Tongue (tissue), 3 donors: ENCODE measurements at places on chromosomes 16 and 17. TPM values are rescaled to one million over a fixed set of nuclear protein-coding genes. Genes with fewer than 3 reads are reported as not detected.

Gene KATNB1
- 27.6 TPM for total RNA-seq

- DNase-seq, result no peak
Observed at GRCh38 chr16:31016018-31016417, 5.6 kb upstream of the STX1B start.

DNA sequence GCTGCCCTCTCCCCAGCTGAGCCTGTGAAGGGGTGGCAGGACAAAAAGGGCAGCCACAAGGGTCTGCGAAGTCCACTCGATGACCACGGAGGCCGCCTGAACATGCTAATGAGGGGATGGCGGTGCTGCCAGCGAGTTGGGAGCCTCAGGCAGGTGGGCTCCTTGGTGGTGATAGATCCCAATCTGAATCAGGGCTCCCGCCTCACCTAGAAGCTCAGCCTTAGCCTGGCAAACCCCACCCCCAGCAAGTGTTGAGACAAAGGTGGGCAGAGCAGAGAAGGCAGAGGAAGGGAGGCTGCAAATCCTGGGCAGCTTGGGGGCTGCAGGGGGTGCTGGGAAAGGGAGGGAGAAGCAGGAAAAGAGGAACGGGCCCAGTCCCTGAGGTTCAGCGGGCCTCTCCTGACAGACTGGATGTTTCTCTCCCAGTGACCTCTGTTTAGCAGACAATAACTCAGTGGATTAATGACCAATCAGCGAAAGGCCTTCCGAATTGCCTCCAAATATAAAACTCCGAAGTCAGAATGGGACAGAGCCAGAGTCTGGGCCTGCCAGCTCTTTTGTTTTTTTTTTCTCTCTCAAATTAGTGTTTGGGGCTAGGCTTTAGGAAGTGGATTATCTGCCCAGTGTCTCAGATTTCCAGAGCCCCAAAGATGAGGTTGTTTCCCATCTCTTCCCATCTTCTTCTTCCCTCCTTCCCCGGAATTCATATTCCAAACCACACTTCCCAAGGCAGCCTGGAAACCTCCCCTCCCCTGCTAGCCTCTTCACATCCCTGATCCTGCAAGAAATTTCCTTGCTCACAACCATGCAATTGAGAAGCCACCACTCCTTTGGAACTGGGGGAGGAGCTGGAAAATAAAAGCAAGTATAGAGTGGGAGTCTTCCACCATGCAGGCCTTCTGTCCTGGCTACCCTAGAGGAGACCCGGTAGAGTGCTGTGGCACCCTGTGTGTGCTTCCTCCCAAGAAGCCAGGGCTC, 15.2 kb upstream of the HOXB2 start:
- DNase-seq, result no peak

DNA sequence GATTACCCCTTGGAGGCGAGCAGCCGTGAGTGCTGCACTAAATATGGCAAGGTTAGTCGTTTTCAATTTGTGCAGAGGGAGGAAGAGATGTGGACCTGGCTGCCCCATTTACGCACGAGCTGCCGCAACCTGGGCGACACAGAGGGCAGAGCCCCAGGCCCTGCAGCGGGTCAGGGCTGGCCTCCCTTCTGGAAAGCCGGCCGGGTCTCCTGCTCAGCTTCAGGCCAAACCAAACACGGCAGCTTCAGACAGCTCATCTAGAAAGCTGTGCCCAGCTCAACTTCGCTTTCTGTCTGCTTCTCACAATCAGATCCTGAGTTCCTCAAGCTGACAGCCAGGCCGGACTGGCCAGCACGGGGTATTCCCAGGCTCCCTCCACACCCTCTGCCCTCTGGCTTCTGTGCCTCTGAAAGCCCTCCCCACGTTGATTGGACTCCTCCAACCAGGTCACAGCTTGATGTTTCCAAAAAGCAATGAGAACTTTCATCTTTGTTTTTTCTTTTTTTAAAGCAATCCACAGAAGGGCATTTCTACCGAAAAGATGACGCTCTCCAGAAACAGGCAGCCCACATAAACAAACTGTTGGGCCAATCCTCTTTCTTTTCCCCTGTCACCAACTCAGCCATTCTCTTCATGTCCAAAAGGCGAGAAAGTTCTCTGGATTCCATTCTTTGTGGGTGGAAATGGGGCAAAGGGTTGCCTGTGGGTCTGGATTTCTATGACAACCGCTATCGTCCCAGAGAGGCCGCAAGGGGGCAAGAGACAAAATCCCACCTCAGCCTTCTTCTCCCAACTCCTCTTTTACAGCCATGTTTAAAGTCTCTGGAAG, 189.0 kb downstream of the ZFHX3 start:
- DNase-seq, result no peak

Gene C16orf74
- total RNA-seq, result 14.5 TPM

DNA sequence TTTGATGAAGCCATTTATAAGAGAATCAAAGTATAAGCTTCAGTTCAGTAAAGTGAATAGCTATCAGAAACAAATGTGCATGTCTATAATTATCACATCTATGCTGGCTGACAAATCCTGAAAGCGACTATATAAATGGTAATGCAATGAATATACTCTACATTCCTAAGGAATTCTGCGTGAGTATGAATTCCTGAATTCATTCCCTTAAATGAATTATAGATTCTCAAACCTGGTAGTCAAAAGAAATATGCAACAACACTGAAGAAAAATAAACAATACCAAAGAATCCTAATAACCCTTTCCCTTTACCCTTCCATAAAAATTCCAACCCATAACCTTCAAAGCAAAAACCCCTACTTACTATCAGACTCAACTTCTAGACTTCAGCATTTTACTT, 416.6 kb upstream of the PMFBP1 start:
- no peak for DNase-seq

DNA sequence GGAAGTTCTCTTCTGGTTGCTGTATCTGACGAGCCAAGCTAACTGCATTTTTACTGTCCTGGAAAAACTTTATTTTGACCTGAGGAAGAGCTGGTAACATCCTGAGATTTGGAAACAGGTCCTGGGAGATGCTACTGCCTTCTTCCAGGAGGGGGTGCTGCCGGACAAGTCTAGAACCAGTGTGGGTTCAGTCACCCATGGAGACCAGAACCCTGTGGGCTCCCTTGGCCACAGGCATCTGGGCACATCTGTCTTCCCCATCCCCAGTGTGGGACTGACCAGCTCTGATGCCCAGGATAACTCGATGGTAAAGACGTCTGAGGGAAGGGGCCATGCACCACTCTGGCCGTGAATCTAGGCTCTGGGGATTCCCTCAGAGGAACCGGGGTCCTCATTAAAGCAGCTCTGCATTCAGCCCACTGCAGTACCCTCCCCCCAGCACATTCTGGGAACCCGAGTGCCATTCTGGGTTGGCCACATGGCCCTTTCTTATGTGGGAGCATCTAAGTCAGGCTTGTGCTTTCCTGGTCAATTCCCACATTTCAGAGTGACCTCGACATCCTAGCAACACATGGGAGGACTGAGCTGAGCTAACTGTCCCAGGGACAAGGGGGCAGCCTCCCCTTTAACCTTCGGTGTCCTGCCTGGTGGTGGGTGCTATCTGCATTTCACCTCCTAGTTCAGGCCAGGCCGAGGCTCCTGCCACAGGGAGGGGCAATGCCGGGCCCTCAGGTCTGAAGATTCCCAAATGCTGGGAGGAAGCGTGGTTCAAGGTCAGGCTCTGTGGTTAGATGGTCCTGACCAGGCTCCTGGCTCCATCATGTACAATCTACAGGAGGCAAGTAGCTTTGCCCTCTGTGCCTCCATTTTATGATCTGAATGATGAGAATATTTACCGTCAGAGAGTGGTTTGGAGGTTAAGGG, 6.4 kb downstream of the C16orf86 start:
- peak; percentile 59 for DNase-seq

DNA sequence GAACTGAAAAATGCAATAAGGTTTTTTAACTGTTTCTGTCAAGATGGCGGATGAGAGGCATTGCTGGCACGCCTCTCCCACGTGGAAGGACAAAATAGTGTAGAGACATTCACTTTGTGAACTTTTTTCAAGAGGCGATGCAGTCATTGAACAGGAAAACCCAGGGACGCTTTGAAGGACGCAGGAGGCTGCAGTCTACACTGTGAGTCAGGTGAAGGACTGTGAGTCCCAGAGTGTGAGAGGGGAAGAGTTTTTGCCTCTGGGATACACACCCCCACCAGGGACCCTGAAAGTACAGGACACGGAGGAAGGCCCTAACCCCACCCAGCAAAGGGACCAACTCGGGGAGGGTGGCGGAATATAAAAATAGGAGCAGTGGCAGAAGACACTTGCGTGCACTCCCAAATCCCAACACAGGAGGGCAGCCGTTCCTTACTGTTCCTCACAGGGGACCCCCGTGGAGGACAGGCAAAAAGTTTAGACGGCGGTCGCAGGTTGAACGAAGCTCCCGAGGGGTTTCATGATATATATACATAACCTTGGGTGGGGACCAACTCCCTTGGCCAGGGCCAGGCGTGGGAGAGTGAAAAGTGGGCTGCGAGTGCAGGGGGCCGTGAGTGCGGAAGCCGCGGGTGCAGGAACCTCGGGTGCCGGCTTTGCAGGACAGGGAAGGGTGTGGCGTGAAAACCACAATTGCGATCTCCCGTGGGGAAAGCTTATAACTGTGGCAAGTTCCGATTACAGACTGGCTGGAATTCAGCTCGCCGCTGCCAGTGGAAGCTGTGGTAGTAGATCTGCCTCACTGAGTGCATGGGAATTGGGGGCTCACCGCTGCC, 82.0 kb upstream of the ALOX12 start:
- peak; percentile 70 for DNase-seq

- peak; percentile 85 for DNase-seq
Observed at GRCh38 chr17:76036497-76037261, 9.6 kb upstream of the EVPL start.

DNA sequence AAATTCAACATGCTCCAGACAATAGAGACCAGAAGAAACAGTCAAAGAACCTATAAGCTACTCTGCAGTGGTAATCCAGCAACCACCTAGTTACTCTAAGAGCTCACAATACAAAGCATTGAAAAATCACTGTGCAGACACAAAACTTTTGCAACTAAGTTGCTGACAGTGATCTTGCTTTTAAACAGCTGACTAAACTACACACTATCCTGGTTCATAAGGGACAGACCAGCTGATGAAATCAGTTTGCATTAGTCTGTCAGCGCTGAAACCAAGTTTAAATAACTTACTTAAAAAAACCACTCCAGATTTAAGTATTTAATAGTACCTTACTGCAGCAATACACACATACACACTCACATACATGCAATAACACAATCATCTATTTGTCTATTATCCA, 4.6 kb downstream of the VEZF1 start:
- no peak for DNase-seq

Gene SLC12A3
- total RNA-seq, result not detected

DNA sequence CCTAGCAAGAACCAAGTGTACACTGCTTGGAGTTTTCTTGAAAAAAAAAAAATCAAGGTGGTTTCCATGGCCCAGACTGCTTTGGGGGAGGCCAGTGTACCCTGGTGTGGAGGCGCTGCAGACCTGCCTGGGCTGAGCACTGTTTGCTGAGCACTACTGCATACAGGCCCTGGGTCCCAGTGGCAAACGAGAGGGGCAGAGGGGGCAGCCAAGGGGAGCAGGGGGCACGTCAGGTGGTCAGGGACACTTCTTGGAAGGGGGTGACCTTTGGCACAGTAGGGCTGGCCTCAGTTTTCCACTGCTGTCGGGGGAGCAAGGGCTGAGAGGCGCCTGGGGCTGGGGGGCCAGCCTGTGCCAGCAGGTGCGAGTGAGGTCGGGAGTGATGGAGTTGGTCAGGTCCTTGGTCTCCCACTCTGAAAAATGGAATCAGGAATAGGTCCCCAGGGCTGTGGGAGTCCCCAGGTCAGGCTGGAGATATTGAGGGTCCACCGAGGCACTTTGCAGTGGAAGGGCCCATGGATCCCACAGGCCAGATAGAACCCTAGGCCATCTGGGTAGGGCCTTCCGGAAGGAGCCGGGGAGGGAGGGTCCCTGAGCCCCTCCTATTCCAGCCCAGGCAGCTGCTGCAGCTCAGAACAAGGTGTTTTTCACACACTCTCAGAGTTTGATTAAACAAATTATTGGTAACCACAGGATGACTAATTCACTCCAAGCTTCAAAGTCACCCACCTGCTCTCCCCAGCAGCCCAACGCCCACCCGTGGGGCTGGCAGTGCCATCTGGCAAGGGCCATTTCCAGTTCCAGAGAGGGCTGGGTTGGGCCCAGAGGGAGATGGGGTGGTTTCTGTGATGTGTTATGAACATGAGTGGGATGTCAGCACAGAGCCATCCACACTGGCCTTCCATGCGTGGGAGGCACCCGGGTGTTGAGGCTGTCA, 3.5 kb downstream of the ZFPM1 start:
- DNase-seq, result no peak

Gene CBFA2T3
- 3.6 TPM for total RNA-seq

- DNase-seq, result no peak
Observed at GRCh38 chr17:66677201-66677981, 157.5 kb upstream of the CACNG5 start.

DNA sequence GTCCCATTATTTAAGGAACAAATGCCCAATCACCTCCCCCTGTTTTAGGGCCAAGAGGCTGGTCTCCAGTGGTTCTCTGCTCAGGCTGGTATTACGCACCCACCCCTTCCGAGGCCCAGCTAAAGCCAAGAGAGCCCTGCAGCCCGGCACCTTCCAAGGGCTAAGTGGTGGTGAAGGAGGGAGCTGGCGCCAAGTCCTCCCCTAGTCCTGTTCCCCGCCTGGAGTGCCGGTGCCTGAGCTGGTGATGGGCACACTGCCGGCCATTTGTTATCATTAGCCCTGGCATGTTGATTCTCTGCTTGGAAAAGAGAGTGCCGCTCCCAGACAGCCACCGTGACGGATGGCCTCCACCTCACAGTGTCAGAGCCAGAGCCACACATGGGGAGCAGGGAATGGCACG, 31.9 kb downstream of the GRIN2C start:
- DNase-seq, result no peak

Gene PLD6
- 11.8 TPM for total RNA-seq

Gene SMYD4
- total RNA-seq, result 16.1 TPM

GRCh38 chr16:23408242-23408822, 44.7 kb downstream of the COG7 start:
- peak; percentile 79 for DNase-seq

GRCh38 chr16:27145630-27146029, 57.7 kb upstream of the KDM8 start:
- DNase-seq, result no peak

DNA sequence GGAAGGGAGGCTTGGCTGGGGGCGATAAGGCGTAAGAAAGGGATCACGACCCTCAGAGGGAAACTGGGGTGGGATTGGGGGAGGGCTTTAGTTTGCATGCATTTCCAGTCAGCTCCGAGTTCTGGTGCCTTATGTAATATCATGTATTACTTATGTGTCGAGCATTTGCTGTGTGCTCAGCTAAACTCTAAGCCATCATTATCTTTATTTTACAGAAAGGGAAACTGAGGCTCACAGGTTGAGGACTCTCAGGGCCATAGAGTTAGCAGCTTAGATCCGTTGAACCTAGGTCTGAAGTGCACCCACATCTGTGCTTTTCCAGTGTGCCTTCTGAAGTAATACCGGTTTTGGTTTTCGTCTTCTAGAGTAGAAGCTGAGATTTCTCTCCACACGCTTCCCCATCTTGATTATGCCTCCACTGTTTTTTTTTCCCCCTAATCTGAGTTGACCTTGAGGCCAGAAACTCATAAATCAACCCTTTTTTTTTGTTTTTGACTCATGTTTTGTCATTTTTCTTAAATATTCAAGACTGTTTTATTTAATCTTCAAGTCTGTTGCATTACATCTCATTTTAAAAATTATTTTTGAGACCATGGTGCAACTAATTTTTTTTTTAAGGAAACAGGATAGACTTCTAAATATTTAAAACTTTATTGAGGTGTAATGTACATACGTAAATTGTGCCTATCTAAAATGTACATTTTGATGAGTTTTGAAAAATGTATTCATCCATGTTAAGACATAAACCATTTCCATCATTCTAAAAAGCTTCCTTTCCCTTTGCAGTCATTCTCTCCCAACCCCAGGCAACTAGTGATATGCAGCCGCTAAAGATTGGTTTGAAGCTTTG, 741 bp downstream of the CYB5B start:
- no peak for DNase-seq
